ENCODE measurements at places on chromosomes 16 and 17.

DNA sequence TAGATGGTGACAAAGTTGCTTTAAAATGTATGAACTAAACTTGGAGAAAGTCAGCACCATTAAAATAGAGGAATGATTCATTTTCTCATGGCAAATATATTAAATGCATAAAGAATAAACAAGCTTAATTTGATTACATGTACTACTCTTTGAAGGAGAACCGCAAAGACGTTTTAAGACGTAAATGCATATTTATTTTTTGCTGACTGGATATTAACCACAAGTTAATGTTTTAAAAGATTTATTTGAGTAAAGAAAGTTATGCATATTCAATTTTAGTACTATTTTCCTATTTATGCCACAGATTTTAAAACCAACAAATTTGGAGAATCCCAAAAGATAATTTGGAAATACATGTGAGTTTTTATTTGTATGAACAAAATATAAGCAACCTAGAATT is 1121.9 kb downstream of the CDH8 start:
- no peak for DNase-seq

GRCh38 chr17:40862985-40863733 is 3.9 kb downstream of the KRT12 start:
- DNase-seq = no peak

GRCh38 chr17:27236717-27237315 is 57.1 kb upstream of the WSB1 start:
- DNase-seq = peak; percentile 32

GRCh38 chr16:2422123-2422867 is 7.0 kb upstream of the CCNF start:
- no peak for DNase-seq

All from HEK293T (cell line).